Body of pancreas (tissue), 4 donors: ENCODE measurements at places on chromosomes 13 and 19. TPM values are rescaled to one million over a fixed set of nuclear protein-coding genes. Genes with fewer than 3 reads are reported as not detected.

CEACAM7 gene
- 0.99 TPM for total RNA-seq

KLK8 gene
- total RNA-seq = not detected

ZNF555 gene
- 2.3 TPM for total RNA-seq

C19orf73 gene
- not detected for total RNA-seq

PRSS57 gene
- not detected for total RNA-seq

TNFSF9 gene
- not detected for total RNA-seq

CYP2F1 gene
- total RNA-seq = not detected

SYT3 gene
- 0.52 TPM for total RNA-seq

GPC6 gene
- 1.6 TPM for total RNA-seq

CACNA1A gene
- total RNA-seq = 7.6 TPM

IFNL2 gene
- not detected for total RNA-seq

GNA15 gene
- total RNA-seq = 1.6 TPM

DAND5 gene
- not detected for total RNA-seq

CYP2A6 gene
- total RNA-seq = not detected

ZNF547 gene
- total RNA-seq = 3.9 TPM

SUGT1 gene
- total RNA-seq = 12.5 TPM

TRIM28 gene
- total RNA-seq = 273 TPM

PNMA8B gene
- 2.6 TPM for total RNA-seq

KLK13 gene
- total RNA-seq = 31.6 TPM

NXNL1 gene
- not detected for total RNA-seq

ZNF793 gene
- 5.7 TPM for total RNA-seq

CRTC1 gene
- total RNA-seq = 6.5 TPM

LHB gene
- 45.8 TPM for total RNA-seq

THSD8 gene
- not detected for total RNA-seq

GSX1 gene
- total RNA-seq = not detected

RFX2 gene
- 14.0 TPM for total RNA-seq

CALR gene
- total RNA-seq = 388 TPM

ARHGAP35 gene
- 24.7 TPM for total RNA-seq

CBY2 gene
- not detected for total RNA-seq

CEACAM20 gene
- total RNA-seq = not detected

DACH1 gene
- total RNA-seq = 2.9 TPM

POLR1G gene
- total RNA-seq = 2.0 TPM

KIR2DL4 gene
- total RNA-seq = not detected

SELENOV gene
- not detected for total RNA-seq

GPR12 gene
- not detected for total RNA-seq

MBNL2 gene
- total RNA-seq = 50.8 TPM

GPX4 gene
- 157 TPM for total RNA-seq

GPR4 gene
- total RNA-seq = 1.3 TPM

SLC17A7 gene
- not detected for total RNA-seq

PPP1R37 gene
- 49.8 TPM for total RNA-seq

PRR22 gene
- total RNA-seq = 2.3 TPM

TMIGD2 gene
- total RNA-seq = not detected

FAM124A gene
- 2.0 TPM for total RNA-seq

ZNF578 gene
- total RNA-seq = 3.4 TPM
